Stimulated activated CD4-positive, alpha-beta T cell treated with anti-CD3 and anti-CD28 coated beads, Interleukin-1b, Interleukin-23, amount 100 ng/mL, for 1 hour (primary cell): ENCODE measurements at places on chromosomes 4 and X.

DNA sequence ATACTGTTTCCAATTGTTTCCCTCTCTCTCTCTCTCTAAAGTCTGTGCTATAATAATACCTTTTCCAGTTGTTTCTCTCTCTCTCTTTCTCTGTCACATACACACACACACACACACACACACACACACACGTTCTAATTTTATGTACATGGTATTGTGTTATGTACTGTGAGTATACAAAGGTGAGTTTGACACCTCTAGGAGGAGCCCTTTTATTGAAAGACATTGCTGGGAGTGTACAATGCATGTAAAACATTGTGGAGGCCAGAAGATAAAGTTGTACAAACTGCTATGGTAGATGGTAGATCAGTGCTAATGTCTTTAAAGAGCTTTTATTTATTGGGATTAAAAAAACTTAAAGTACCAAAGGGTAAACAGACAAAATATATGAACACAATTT, 53.6 kb downstream of the BLTP1 start:
- DNase-seq = no peak

DNA sequence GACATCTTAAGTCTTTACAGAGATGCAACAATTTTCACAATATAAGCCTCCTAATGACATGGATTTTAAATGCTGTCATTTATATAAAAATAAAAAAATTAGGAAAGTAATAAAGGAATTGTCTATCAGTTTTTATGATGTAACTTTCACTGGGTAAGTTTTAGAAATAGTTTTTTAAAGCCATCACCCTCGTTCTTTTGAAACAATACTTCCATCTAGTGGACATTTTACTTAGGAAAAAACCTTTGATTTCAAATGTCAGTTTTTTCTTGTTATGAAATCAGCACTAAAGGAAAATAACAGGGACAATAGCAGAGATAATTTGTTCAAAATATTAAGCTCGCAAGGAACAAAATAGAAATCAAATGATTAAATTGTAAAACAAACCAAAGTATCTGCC, 24.3 kb upstream of the NDNF start:
- DNase-seq = no peak

GRCh38 chr4:98862371-98862770, 66.6 kb downstream of the EIF4E start:
- no peak for DNase-seq

DNA sequence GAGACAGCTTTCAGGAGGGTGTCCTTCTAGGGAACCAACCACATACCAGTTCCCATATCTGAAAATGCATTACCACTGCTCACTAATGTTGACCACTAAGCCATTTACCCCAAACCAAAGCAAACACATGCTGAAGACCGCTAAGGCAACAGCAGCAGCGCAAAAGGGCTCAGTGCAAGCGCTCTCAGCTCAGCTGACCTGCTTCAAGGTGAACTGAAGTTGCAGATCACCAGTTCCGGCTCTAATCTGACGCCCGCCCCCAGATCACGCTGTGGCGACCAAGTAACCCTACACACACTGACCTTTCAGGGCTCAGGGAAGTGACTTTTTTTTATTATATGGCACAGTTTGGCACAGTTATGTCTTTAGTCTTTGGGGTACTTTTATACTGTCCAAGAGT, 5.8 kb downstream of the MECP2 start:
- no peak for DNase-seq

DNA sequence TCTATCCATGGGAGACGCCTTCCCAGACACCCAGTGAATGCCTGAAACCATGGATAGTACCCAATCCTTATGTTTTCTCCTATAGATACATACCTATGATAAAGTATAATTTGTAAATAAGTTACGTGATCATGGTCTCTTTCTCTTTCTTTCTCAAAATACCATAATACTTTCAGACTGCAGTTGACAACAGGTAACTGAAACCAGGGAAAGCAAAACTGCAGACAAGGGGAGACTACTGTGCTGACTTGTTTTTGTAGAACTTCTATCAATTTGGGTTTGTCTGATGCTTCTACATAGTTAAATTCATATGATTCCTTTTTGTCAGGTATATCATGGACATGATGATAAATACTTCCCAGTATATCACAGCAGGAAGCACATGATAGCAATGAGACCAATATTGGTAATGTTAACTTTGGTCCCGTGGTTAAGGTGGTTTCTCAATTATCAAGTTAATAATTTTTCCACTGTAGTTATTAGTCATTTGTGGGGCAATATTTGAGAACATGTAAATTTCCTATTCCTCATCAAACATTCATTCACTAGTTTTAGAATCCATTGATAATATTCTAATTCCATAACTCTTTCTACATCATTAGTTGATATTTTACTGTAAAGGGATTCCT, 298.0 kb upstream of the TET2 start:
- DNase-seq = no peak

- DNase-seq = no peak
Measured at GRCh38 chr4:39295784-39296183, 70.4 kb downstream of the RFC1 start.

DNA sequence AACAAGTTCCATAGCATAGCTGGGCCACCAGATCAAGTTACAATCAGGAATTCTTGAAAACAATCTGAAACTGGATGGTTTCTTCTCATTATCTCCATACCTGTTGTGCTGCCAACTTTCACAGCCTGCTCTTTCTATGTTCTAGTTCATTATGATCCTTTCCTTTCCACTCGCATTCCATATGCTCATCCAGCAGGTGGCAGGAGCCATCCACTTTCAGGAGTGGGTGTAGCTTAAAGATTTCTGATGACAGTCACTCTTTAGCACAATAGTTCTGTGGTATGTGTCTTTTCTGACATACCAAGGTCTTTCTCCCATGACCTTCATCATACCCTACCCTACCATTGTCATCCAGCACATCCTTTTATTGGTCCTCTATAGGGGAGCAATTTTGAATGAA, 46.4 kb downstream of the PAGE2 start:
- DNase-seq = no peak

DNA sequence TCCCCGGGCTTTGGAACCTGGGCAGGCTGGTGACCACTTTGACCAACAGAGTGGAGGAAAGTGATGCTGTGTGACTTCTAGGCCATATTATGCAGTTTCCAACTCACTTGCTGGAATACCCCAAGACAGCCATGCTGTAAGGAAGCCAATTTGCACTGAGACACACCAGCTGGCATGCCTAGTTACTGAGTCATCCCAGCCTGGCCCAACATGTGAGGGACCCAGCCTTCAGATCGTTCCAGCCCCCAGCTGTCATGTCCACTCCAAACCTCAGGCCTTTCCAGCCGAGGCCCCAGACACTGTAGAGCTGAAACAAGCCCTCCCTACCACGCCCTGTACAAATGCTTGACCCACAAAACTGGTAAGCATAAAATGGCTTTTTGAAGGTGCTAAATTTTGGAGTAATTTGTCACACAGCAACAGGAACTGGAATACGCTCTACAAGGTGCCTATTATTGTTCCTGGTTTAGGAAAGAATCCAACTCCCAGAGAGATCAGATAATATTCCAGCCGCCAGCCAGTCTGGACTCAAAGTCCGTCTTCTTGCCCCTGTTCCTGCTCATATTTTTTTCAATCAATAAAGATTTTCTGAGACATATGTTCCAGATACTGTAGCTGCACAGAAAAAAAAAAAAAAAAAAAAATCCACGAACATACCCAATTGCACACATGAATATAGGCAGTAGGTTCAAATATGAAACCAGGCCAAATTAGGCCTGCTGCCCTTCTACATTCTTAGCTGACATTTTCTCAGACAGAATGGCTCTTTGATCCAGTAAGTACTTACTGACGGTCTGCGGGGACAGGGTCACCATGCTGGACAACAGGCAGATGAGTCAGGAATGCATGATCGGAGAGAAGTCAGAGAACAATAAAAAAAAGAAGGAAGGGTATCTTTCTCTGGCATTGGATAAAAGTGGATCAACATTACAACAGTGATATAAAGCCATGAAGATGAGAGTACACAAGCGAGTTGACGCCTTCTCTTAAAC, 35.1 kb downstream of the SH3KBP1 start:
- DNase-seq = no peak

DNA sequence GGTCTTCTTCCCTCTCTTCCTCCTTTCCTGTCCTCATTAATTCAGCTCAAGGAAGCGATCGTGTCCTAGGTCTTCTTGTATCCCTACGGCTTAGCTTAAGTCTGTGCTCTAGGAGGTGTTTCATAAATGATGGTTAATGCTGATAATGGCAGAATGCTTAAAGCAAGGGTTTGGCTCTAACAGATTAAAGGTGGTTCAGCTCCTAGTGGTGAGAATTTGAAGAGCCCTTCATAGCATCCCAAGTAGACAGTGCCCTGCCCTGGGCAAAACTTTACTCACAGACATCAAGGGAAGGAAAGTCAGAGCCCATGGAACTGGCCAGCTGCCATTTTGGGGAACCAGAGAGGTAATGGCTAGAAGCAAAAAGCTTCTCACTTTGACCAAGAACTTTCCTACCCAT, 47.0 kb upstream of the PGRMC1 start:
- no peak for DNase-seq

GRCh38 chrX:150475461-150475860, 93.0 kb upstream of the MTM1 start:
- no peak for DNase-seq

- DNase-seq = no peak
Measured at GRCh38 chr4:128310266-128310697, 22.7 kb upstream of the PGRMC2 start.

GRCh38 chr4:5084911-5085475, 33.7 kb downstream of the STK32B start:
- DNase-seq = no peak

GRCh38 chrX:10707773-10708172, 87.4 kb upstream of the MID1 start:
- DNase-seq = no peak

- no peak for DNase-seq
Measured at GRCh38 chr4:42391355-42391664, 6.0 kb upstream of the SHISA3 start.

DNA sequence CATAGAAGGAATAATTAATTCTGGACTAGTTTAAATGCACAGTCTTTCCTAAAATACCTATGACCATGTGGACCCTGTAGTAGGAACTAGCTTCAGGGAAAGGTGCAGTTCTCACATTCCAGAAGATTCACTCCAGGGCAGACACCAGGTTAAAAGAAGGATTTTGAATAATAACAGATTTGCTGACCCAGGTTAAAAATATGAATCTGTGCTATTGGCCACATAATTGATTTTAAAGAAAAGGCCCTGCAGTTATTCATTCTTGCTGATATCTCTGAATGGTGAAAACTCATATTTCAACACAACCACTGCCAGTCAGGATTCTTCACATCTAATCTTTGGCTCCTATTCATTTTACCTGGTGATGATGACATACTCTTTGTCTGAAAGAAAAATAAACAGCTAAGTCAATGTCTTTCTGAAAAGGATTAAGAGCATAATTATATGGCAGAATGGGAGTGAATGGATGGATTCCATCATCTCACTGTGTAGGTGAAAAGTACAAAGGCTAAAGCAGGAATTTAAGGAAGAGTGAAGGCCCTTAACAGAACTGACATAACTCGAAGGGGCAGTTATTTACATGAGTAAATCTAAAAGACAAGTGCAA, 432.8 kb downstream of the PDGFC start:
- no peak for DNase-seq

DNA sequence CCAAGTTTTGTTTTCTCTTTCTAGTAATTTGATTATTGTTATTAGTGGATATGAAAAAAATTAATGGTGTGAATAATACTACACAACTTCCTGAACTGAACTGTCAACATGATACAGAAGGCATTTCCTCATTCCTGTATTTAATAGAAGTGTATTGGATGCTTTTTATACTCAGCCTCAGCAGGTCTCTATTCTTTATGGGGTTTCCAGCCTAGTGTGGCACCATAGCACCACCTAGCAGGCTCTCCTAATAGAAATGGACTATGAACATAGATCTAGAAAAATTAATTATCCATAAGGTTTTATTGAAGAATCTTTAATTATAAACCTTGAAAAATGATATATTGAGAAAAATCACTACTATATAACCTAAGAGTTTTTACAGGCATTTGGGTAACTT, 52.4 kb downstream of the GLRB start:
- no peak for DNase-seq

GRCh38 chr4:131248314-131248713, 1900.8 kb upstream of the PCDH10 start:
- DNase-seq = no peak

GRCh38 chr4:118400356-118400755, 47.6 kb upstream of the PRSS12 start:
- DNase-seq = no peak

DNA sequence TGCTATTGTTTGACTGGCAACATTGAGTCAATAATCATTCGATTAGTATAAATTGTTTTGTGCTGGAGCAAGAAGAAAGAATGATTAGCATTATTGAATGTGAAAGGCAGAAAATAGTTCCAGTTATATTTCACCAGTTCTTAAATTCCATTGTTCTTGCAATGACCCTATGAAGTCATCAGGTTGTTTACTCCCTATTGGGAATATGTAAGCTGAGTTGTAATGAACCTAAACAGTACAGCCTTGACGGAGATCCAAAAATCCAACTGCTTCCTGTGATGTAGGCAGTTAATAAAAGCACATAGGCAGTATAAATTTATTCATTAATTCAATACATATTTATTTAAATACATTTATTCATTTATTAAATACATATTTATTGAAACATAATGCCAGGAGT, 947.5 kb downstream of the PCDH7 start:
- no peak for DNase-seq

GRCh38 chr4:84573385-84574068, 9.4 kb upstream of the CDS1 start:
- DNase-seq = no peak

GRCh38 chr4:6116696-6117285, 83.6 kb downstream of the JAKMIP1 start:
- no peak for DNase-seq

- no peak for DNase-seq
Measured at GRCh38 chr4:138051157-138051556, 191.0 kb downstream of the SLC7A11 start.

GRCh38 chr4:124181039-124181438, 531.5 kb downstream of the ANKRD50 start:
- no peak for DNase-seq

DNA sequence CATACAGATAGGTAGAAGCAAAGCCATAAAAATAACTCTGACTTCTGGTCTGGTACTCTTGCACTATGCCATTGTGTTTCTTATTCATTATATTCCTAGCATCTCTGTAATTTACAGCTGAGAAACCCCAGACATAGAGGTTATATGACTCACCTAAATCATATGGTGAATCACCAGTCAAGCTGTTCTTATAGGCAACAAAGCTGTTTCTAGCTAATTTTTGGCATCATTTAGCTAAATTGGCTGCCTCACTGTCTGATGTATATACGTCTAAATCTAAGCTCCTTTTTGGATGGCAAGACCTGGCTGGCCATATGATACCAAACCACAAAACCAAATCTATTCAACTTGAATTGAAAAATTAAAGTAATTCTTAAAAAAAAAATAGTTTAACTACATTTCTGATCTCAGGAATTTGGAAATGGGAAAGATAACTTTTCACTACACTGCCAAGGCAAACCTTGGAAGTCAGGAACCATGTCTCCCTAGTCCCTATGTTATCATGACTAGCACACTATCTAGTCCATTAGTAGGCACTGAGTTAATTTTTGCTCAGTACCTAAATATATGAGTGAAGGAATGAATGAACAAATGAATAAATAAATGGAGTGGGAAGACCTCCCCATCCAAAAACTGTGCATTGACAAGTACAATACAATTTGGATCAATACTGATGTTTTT, 41.3 kb upstream of the STAG2 start:
- no peak for DNase-seq

GRCh38 chrX:72102760-72103159, 29.0 kb downstream of the RTL5 start:
- no peak for DNase-seq
